ENCODE measurements at places on chromosomes 2 and 18.

DNA sequence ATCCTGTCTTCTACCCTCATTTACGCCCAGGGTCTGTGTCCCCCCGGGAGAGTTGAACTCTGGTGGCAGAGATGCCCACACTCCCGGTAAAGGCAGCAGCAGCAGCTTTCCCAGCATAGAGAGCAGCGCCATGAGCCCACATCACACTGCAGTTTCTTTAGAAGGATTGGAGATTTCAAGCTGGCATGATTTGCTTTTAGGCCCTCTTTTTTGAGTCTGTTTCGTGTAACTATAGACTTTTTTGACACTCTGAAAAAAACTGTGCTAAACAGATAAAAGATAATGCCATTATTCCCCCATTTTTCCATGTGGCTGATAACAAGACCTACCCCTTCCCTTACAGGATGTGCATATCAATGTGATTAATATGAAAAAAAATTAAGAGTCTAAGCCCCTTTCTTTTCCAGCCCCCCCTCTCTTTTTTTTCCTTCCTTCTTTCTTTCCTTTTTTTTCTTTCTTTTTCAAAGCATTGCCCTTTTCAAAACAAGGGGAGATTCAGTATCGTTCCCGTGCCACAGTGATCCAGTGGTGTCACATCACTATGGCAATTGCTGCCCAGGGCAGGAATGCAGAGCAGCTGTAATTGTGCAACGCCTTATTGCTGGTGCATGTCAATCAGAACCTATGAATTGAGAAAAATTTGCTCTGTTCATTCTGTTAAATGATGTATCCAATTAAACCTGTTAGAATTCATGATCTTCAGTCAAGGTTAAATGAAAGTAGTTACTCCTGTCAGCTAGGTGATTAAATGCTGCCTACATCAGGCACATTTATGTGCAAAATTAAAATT lies 104.5 kb downstream of the CDCA7 start:
- no peak for DNase-seq

DNA sequence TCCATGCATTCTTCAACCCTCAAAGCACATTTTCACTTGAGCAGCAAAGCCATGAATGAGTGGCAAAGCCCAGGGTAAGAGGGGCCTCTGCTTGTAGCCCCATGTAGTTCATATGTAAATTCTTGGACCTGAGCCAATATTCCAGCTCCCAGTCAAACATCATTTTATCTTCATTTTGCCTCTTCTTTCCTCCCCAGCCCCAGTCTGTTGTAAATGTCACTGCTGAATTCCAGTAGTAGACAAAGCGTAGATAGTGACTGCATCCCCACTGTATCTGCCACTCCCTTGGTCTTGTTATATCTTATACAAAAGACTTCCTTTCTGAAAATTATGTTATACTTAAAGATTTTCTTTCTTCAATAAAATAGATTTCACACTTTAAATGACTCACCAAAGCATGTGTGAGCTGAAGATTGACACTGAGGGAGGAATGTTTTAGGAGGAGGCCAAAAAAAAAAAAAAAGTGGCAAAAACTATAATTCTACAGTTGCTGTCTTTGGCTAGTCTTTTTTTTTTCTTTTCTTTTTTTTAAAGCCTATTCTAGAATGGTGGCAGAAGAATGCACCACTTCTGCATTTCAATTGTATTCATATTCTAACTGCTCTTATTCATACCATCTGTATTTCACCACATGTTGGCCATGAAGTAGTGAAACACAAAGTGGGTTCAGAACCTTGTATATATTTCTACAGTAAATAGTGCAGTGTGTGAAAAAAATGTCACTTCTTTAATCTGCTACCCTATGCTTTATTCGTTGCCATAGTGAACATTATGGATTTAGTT lies 306.1 kb downstream of the CPS1 start:
- DNase-seq: no peak

DNA sequence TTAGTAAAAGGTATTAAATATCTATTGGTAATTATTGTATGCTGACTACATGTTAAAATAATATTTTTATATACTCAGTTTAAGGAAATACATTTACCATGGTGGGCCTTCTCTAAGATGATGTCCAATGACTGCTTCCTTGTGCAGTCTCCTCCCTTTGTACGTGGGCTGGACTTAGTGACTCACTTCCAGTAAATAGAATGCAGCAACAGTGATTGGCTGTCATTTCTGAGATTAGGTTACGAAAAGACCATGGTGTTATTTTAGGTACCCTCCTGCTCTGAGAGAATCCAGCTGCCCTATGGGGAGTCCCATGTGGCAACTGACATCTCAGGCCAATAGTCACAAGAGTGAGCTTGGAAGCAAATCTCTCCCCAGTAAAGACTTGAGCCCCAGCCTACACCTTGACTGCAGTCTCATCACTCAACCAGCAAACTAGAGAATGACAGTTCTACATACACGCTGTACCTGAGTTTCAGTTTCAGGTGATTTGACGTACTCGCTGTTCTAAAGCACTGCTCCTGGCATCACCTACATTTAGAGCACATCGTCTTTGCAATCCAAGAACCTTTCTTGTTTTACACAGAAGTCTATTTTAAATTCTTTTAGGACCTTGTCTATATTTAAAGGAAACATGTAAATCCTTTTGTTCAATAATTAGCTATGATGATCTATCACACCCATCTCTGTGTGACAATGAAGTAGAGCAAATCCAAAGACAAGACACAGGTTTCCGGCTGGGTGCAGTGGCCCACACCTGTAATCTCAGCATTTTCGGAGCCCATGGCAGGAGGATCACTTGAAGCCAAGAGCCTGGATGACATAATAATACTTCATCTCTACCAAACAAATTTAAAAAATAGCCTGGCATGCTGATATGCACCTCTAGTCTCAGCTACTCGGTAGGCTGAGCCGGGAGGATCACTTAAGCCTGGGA lies 87.2 kb downstream of the COBLL1 start:
- DNase-seq: no peak

- DNase-seq: no peak
Observed at GRCh38 chr2:225366731-225367130, 32.8 kb upstream of the NYAP2 start.

GRCh38 chr2:64836566-64836965 lies 152.6 kb upstream of the SLC1A4 start:
- DNase-seq: no peak

- DNase-seq: no peak
Observed at GRCh38 chr2:232506709-232507108, 13.5 kb upstream of the PRSS56 start.

GRCh38 chr2:97995734-97996624 lies at the start of gene TMEM131:
TMEM131 (minus strand) TSS chr2:97995948; CDS start chr2:97995662, 286 bp downstream.
- DNase-seq: peak; percentile 92

GRCh38 chr2:53970724-53971602 lies at the start of gene PSME4:
PSME4 (minus strand) TSS chr2:53970993; CDS start chr2:53970784, 209 bp downstream.
- peak; percentile 95 for DNase-seq

GRCh38 chr2:142415461-142415860 lies 284.6 kb upstream of the LRP1B start:
- DNase-seq: no peak

GRCh38 chr2:104861351-104862057 lies 7.6 kb downstream of the POU3F3 start:
- no peak for DNase-seq

DNA sequence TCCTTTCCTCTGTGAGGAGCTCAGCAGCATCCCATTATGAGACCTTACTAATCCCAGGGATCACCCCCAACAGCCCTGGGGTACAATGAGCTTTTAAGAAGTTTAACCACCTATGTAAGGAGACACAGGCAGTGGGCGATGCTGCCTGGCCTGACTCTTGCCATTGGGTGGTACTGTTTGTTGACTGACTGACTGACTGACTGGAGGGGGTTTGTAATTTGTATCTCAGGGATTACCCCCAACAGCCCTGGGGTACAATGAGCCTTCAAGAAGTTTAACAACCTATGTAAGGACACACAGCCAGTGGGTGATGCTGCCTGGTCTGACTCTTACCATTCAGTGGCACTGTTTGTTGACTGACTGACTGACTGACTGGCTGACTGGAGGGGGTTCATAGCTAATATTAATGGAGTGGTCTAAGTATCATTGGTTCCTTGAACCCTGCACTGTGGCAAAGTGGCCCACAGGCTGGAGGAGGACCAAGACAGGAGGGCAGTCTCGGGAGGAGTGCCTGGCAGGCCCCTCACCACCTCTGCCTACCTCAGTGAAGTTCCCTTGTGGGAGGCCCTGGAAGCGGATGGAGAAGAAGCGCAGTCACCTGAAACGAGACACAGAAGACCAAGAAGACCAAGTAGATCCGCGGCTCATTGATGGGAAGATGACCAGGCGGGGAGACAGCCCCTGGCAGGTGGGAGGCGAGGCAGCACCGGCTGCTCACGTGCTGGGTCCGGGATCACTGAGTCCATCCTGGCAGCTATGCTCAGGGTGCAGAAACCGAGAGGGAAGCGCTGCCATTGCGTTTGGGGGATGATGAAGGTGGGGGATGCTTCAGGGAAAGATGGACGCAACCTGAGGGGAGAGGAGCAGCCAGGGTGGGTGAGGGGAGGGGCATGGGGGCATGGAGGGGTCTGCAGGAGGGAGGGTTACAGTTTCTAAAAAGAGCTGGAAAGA lies 7.6 kb downstream of the PROC start:
- DNase-seq: no peak

- no peak for DNase-seq
Observed at GRCh38 chr2:88738271-88738670, 46.8 kb downstream of the RPIA start.

DNA sequence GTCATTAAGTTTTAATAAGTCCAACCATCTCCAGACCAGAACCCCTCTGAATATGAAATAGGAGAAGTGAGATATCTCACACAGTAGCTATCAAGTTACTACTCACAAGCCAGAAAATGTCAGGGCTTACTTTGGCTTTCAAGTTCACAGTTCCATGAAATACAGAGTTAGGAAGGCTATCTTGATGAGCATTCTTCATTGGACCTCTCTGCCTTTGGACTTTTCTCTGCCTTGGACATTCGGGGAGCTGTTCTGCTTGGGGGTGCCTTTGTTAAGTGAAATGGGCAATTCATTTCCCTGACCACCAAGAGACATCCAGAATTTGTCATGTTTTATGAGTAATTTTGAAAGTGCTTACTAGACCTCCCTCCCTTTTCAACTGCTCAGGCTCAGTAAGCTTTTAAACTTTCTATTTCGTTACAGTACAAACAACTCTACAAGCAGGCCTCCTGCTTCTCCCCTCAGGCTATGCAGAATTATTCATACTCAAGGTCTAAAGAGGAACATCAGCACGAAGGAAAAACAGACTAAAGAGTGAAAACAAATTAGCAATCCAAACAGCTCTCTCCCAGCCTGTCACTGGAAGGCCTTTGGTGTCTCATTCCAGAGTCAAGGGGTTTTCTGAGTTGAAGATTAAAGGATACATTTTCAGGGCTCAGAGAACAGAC lies 95.3 kb downstream of the MREG start:
- DNase-seq: no peak

DNA sequence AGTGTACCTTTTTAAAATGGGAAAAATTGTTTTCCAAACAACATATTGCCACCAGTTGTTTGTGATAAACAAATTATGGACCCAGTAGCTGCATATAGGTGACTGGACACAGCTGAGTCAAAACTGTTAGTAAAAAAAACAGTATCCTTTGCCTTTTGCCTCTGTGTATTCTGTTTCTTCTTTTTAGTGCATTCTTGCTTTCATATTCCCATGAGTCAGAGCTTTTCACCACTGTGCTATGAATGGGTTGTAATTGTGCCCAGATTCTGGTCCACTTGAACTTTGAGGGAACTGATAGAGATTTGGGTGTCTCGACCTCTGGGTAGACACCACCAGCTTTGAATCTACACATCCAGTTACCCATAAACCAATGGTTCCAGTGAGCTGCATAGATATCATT lies 1441.9 kb upstream of the ZEB2 start:
- DNase-seq: no peak

GRCh38 chr2:28716265-28716865 lies 35.3 kb upstream of the PPP1CB start:
- DNase-seq: no peak

GRCh38 chr2:236200378-236200777 lies 32.2 kb upstream of the GBX2 start:
- no peak for DNase-seq

GRCh38 chr2:149470046-149470445 lies 117.5 kb downstream of the MMADHC start:
- DNase-seq: no peak

DNA sequence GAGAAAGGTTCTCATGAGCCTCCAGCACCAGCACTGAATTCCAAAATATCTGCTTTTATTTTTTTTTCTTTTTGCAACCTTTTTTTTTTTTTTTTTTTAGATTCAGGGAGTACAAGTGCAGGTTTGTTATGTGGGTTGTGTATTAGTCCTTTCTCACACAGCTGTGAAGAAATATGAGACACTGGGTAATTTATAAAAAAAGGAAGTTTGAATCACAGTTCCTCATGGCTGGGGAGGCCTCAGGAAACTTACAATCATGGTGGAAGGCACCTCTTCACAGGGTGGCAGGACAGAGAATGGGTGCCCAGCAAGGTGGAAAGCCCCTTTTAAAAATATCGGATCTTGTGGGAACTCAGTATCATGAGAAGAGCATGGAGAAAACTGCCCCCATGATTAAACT lies 7.9 kb upstream of the TMX3 start:
- DNase-seq: no peak

DNA sequence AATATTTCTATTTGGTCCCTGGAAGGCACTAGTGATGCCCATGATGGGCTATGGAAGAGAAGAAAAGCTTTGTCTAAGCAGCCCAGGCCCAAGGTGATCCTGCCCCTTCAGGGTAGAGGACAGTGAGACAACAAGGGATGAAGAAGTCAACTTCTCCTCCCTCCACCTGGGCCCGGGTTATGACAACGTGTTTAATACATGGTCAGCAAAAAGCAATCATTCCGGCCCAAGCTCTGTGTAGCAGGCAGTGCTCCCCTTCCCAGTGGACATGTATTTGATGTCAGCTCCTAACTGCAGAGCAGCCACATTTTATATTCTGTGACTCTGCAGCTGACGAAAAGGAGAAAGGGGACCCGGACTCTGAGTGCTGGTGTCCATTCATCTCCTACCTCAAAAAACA lies 67.2 kb upstream of the MFF start:
- no peak for DNase-seq

DNA sequence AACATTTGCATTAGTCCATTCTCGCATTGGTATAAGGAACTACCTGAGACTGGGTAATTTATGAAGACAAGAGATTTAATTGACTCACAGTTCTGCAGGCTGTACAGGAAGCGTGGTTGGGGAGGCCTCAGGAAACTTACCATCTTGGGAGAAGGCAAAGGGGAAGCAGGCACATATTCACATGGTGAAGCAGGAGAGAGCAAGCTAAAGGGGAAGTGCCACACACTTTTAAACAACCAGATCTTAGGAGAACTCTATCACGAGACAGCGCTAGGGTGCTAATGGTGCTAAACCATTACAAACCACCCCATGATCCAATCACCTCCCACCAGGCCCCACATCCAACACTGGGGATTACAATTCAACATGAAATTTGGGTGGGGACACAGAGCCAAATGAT lies 201.7 kb upstream of the MGAT5 start:
- DNase-seq: no peak
